Large intestine (tissue), 12 donors: ENCODE measurements at places on chromosomes 2 and 18.

DNA sequence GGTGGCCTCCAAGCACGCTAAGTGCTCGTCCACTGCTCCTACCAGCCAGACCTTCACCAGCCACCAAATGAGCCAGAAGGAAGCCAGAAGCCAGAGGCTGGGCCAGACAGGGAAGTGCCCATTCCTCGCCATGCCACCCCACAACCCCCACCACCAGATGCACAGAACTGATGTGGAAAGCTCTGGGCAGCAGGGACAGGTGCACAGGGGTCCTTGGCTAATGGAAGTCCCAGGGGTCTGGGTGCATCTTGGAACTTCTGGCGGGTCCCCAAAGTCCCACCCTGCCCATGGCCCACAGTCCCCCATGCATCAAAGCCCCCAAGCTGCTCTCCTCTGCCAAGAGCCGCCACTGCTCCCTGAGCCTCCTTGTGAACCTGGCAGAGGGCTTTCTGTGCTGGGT lies 173.1 kb upstream of the ID2 start:
- no peak for DNase-seq
- no peak overlapping the region for H3K4me3 ChIP-seq
- H3K4me1 ChIP-seq: no peaks in the 10 kb centered on the region
- H3K27ac ChIP-seq: no peak overlapping the region

- no peak overlapping the region for H3K27ac ChIP-seq
- H3K4me1 ChIP-seq: no peaks in the 10 kb centered on the region
- H3K36me3 ChIP-seq: peaks cover 50% of the 10 kb centered on the region
- H3K4me3 ChIP-seq: no peak overlapping the region
- no peaks in the 10 kb centered on the region for H3K27me3 ChIP-seq
- DNase-seq: no peak
Measured at GRCh38 chr2:241584436-241584835, 25.9 kb downstream of the BOK start.

DNA sequence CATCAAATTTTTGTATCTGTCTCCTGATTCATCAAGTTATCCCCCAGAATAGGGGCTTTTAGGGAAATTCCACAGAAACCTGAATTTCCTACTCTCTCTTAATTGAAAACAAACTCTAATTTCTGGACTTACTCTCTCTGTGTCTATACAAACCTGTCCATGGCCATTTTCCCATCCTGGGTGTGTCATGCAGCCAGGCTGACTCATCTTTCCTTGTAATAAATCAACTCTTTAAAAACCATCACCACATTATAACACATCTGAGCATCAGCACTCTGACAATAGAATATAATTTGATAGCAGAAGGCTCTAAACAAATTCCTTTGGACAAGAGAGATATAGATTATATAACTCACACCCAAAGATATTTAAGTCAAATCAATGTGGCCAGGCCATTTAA lies 610.2 kb downstream of the DCC start:
- H3K4me3 ChIP-seq: no peak overlapping the region
- no peak overlapping the region for H3K27ac ChIP-seq
- no peaks in the 10 kb centered on the region for H3K36me3 ChIP-seq

DNA sequence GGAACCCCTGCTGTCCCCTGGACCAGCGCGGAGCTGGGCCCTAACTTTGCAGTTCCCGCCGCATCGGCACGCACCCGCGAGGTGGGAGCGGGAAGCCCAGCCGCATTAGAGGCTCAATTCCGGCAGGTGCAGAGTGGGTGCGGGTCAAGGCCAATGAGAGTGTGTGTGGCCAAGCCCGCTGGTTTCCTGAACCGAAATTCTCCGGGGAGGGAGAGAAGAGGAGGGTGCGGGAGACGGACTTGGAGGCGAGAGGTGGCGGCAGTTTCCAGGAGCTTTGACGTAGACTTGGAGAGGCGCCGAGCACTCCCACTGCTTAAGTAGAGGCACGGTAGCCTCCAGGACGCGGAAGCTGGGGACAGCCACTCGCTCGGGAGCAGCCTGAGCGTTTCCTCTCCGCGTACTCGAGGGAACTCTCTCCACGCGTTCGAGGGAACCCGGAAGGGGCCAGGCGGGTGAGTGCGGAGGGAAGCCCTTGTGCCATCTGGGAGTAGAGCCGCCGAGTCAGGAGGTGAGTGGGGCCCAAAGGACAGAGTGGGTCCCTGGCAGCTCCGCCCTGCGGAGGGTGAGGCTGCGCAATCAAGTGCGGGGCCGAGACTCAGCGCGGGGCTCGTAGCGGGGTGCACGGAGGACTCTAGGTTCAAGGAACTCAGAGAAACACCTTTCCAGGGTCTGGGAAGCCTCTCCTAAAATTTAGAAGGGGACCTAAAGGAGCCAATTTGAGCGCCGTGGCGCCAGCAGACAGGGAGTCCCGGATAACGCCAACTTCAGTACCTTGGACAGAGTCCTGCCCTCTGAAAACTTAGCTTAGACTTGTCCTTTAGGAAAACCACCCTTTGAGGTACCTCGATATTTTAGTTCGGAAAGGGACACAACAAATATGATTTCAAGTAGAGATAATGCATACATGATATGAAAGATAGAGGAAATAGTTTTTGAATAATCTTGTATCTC lies at the start of gene FAM237A:
FAM237A (plus strand) TSS at position 413 of the 951 bp plus-strand sequence. CDS start 1,750 bp downstream, outside the sequence.
- H3K27ac ChIP-seq: no peak within 1 kb of the TSS
- no peaks in the 10 kb centered on the region for H3K36me3 ChIP-seq
- no peaks in the 10 kb centered on the region for H3K4me1 ChIP-seq
- peak; percentile 7 for DNase-seq
- H3K27me3 ChIP-seq: peaks cover 22% of the 10 kb centered on the region

DNA sequence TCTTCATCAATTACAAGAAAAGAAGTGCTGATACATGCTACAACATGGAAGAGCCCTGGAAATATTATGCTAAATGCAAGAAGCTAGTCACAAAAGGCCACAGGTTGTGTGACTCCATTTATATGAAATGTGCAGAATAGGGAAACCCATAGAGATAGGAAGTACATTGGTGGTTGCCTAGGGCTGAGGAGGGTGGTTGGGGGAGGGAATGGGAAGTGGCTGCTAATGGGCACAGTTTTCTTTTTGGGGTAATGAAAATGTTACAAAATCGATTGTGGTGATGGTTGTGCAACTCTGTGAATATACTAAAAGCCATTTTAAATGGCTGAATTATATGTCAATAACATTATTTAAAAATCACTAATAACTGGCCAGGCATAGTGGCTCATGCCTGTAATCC lies 24.3 kb upstream of the RESP18 start:
- no peak overlapping the region for H3K27ac ChIP-seq
- no peak for DNase-seq
- peaks cover 57% of the 10 kb centered on the region for H3K27me3 ChIP-seq
- H3K4me3 ChIP-seq: no peak overlapping the region
- peaks cover 8% of the 10 kb centered on the region for H3K4me1 ChIP-seq

DNA sequence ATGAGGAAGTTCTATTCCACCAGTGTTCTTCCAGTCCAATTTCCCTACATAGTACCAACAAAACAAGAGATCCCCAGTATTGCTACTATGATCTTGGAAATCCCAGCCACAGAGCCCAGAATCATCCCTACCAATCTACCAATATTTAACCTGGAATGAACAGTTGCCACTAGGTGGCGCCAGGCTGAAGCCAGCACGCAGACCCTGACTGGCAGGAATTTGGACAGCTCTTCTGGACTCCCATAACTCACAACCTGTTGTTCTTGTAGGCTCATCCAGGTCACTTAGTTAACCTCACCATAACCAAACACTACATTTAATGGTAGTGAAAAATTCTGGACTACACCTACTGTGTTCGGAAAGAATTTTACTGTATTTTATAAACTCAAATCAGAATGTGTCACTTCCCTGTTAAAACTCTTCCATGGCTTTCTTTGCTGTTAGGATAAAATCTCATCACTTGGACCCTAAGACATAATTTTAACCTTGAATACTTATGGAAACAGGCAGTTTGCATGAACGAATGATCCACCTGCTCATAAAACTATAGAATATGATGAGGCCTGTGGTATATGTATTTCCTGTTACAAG lies 59.8 kb upstream of the SLC38A11 start:
- H3K27me3 ChIP-seq: no peaks in the 10 kb centered on the region
- H3K36me3 ChIP-seq: no peaks in the 10 kb centered on the region

GRCh38 chr2:224576088-224576715 lies 9.0 kb downstream of the CUL3 start:
- H3K36me3 ChIP-seq: no peaks in the 10 kb centered on the region
- H3K4me3 ChIP-seq: no peak overlapping the region
- H3K27me3 ChIP-seq: no peaks in the 10 kb centered on the region

DNA sequence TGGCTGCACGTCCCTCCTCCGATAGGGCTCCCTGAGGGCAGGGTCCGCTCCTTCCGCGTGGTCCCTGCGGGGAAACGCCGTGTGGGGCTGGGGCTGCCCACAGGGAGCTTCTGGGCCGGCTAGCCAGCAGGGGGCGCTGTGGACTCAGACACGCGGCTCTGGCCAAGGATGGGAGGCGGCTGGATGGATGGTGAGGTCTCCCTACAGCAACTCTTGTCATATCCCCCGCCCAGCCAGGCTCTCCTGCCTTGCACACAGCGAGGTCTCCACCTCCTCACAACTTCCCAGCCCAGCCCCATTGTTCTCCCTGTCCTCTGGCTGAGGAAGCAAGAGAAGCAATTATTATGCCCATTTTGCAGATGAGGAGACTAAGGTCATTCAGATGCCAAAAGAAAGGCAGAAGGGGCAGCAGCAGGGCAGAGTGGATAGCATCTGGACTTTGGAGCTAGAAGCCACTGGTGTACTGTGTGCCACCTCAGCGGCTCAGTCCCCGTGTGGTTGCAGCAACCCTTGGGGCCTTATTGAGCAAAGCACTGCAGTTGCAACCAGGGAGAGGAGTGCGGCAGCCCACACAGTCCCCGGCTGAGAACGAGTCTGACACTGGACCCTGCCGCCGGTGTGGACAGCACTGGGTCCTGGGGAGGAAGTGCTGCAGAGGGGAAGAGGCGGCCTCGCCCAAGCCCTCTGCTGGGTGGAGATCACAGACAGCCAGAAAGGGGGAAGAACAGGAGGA lies 99.0 kb downstream of the ZFP36L2 start:
- no peak for DNase-seq
- H3K27ac ChIP-seq: no peak overlapping the region
- H3K4me1 ChIP-seq: peaks cover 37% of the 10 kb centered on the region
- no peak overlapping the region for H3K4me3 ChIP-seq

DNA sequence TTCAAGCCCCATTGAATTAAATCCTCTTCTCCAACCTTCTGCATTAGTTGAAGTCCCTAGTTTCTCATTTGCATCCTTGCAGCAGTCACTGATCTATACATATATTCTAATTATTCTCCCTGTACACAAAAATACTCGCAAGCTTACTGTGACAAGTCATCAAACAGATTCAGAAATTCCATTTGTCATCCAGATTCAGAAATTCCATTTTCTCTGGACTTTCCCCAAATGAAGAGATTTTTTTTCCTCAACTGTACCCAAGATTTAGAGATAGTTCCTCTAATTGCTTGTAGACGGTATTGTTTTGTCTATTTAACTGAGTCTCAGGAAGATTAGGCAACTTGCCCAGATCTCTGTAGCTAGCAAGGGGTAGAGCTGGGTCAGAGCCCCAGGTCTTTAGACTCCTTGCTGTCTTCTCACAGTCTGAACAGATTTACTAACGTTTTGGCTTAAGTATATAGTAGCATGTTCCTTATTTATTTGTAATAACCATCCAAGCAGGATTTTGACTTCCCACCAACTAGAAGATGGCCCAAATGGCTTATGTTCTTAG lies 34.2 kb downstream of the RAB12 start:
- H3K27ac ChIP-seq: no peak overlapping the region
- DNase-seq: no peak
- H3K4me1 ChIP-seq: no peaks in the 10 kb centered on the region
- peaks cover 13% of the 10 kb centered on the region for H3K36me3 ChIP-seq
- H3K4me3 ChIP-seq: no peak overlapping the region

DNA sequence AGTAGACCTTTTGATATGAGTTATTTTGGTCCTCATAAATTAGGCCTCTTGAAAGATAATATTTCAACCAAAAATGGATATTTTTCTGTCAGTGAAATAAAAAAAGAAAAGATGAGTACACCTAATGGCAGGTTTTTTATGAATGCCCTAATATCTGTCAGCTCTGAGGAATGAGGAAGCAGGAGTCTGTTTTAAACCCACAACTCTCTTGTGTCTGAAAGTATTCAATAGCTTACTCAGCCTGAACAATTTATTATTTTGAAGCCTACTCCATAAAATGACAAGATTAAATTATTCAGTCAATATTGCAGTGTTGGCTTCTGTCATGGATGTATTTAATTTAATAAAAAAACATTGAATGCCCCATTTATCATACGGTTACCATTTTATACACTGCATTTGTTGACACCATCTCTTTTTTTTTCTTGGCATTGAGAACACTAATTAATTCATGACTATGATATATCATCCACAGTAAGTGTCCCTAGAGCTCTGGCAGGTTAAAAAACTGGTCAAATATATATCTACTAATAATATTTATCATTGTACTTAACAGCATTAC lies 548.2 kb downstream of the CBLN2 start:
- H3K27me3 ChIP-seq: no peaks in the 10 kb centered on the region
- DNase-seq: no peak
- no peaks in the 10 kb centered on the region for H3K36me3 ChIP-seq
- H3K4me3 ChIP-seq: no peak overlapping the region

GRCh38 chr18:68505178-68505574 lies 209.7 kb downstream of the TMX3 start:
- no peaks in the 10 kb centered on the region for H3K4me1 ChIP-seq
- no peak overlapping the region for H3K27ac ChIP-seq
- no peaks in the 10 kb centered on the region for H3K36me3 ChIP-seq
- no peaks in the 10 kb centered on the region for H3K27me3 ChIP-seq

- no peak overlapping the region for H3K4me3 ChIP-seq
- H3K27me3 ChIP-seq: no peaks in the 10 kb centered on the region
- H3K36me3 ChIP-seq: no peaks in the 10 kb centered on the region
- no peak overlapping the region for H3K27ac ChIP-seq
- DNase-seq: peak; percentile 2
- H3K4me1 ChIP-seq: no peaks in the 10 kb centered on the region
Measured at GRCh38 chr2:184890311-184890710, 292.0 kb downstream of the ZNF804A start.

DNA sequence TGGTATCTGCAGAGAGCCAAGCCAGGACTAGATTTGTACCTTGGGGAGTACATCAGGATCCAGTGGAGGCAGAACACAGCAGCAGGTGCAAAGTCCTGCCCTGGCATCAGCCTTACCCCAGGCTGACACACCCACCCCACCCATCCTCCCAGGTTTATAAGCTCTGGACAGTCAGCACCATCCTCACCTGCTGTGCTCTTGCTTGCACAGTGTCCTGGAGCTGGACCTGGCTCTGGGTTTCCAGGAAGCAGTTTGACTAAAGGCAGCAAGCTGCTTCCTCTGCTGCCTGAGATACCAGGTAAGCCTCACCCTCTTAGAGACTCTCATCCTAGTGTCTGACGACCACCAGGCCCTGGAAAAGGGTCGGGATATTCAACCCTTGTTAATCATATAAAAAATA lies at the start of gene SULT1C3:
SULT1C3 (plus strand) TSS at position 183 of the 400 bp plus-strand sequence. CDS start 7,227 bp downstream, outside the sequence.
- H3K27ac ChIP-seq: peak within 1 kb of the TSS; percentile 41
- no peaks in the 10 kb centered on the region for H3K27me3 ChIP-seq
- peaks cover 8% of the 10 kb centered on the region for H3K4me1 ChIP-seq
- H3K36me3 ChIP-seq: no peaks in the 10 kb centered on the region
- DNase-seq: peak; percentile 84

- no peak overlapping the region for H3K4me3 ChIP-seq
- DNase-seq: no peak
- H3K27me3 ChIP-seq: no peaks in the 10 kb centered on the region
- H3K36me3 ChIP-seq: no peaks in the 10 kb centered on the region
- no peak overlapping the region for H3K27ac ChIP-seq
Measured at GRCh38 chr2:107730898-107731297, 95.8 kb upstream of the RGPD4 start.

GRCh38 chr2:229650059-229650458 lies 64.3 kb downstream of the DNER start:
- H3K4me3 ChIP-seq: no peak overlapping the region
- DNase-seq: no peak
- H3K36me3 ChIP-seq: no peaks in the 10 kb centered on the region

GRCh38 chr2:105299290-105299689 lies 30.2 kb downstream of the TGFBRAP1 start:
- no peak overlapping the region for H3K4me3 ChIP-seq
- no peaks in the 10 kb centered on the region for H3K4me1 ChIP-seq
- no peaks in the 10 kb centered on the region for H3K27me3 ChIP-seq
- H3K27ac ChIP-seq: no peak overlapping the region
- DNase-seq: no peak
